ENCODE measurements at places on chromosomes 6 and 20.

- no peak for DNase-seq
These were observed 48.9 kb downstream of the DUSP22 start for GRCh38 chr6:340991-341827.

DNA sequence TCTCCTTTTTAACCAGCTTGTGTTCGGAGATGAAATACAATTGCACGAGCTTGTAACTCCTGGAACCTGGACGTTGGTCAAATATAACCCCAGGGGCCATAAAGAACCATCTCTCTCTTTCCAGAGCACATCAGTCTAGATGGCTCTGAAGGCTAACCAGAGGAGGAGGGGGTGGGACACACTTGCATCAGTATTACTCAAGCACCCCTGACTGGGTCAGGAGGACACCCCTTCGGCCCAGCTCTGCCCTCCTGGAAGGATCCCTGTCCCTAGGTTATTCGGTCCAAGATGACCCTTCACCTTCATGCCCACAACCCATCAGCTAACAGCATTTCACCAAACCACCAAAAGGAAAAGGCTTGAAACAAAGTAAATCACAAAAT lies 67.1 kb downstream of the FYN start:
- DNase-seq, result no peak

GRCh38 chr20:45704969-45705637 lies at the start of gene WFDC10B:
TSS of gene WFDC10B (minus strand) at chr20:45705019. CDS start at chr20:45685992, 19,027 bp downstream.
- no peak for DNase-seq

GRCh38 chr20:14432085-14432484 lies 94.7 kb upstream of the FLRT3 start:
- no peak for DNase-seq

DNA sequence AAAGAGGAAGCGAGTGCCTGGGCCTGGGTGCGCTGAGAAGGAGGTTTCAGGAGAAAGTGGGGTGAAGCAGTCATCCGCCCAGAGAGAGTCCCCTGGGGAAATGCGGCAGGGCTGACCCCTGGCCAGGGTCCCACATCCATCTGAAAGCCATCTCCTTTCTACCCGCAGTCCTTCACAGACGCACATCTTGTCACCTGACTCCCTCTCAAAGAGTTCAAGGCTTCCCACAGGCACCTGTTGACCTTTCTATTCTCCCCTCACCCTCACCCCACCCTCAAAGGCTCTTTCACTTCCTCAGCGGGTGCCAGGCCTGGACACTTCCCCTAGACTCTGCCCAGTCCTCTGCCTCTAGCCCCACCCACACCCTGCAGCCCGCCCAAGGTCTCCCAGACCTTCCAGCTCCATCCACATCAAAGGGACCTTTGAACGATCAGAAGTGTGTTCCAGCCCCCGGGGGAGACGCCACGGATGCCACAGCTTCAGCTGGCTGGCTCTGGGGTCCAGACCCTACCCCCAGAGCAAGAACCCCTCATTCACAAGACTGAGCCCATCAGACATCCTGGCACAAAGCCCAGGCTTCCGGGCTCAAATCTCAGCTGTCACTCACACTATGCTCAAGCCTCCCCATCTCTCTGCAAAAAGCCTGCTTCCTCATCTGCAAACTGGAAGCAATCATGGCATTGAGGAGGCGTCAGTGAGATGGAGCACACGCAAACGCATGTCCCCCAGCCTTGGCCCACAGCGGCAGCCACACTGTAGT lies 2.1 kb downstream of the CTSZ start:
- DNase-seq, result peak; percentile 41

- DNase-seq, result no peak
These were observed 33.9 kb upstream of the STXBP5 start for GRCh38 chr6:147170269-147170668.

DNA sequence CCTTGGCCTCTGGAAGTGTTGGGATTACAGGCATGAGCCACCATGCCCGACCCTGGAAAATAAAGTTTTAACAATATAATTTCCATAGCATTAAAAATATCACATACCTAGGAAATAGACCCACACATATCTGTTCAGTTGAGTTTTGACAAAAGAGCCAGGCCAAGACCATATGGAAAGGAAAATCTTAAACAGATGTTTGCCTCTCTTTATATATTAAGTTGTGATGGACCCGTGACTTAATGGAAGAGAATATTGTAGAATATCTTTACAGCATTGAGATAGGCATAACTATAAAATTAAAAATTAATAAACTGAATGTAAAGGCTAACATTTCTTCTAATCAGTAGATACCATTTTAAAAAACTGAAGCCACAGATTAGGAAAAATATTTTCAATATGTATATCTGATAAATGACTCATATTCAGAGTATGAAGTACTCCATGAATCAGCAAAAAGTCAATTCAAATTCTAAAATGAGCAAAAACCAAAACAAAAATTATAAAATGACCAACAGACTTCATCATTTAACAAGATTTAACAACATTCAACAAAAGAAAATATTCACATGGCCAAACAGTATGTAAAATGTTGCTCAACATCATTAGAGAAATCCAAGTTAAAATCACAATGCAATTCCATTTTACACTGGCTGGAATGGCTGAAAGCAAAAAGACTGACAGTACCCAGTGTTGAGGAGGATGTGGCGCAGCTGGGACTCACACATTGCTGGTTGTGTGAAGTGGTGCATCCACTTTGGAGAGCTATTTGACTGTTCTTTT lies 43.3 kb downstream of the GTF2H5 start:
- DNase-seq, result peak; percentile 20

- no peak for DNase-seq
These were observed 3.3 kb upstream of the ULBP3 start for GRCh38 chr6:150072201-150072600.

- peak; percentile 43 for DNase-seq
These were observed 716 bp downstream of the SHPRH start for GRCh38 chr6:145963216-145964068.

Data from activated naive CD4-positive, alpha-beta T cell treated with anti-CD3 and anti-CD28 coated beads, Interleukin-2, amount 50 U/mL, for 72 hours (primary cell).